GDM1 (cell line): ENCODE measurements at places on chromosomes 2 and 18.

DNA sequence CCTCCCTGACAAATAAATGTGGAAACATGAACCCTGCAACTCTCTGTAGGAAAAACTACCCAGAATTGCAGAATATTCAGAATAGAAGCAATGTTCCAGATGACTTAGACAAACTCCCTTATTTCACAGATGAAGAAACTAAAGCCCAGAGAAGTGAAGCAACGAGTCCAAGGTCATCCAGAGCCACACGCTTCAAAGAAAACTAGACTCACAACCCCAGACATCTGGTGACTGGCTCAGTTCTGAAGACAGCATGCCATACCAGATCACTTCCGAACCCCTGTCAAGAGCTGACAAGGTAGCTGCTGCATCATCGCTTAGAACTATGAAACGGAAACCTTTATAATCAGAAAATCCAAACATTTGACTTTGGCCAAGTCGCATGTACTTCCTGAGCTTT lies 101.3 kb downstream of the PID1 start:
- DNase-seq: no peak

- no peak for DNase-seq
Observed at GRCh38 chr2:192243488-192243887, 48.8 kb upstream of the TMEFF2 start.

- no peak for DNase-seq
Observed at GRCh38 chr2:4900242-4900641, 791.9 kb upstream of the SOX11 start.

GRCh38 chr2:44169155-44169898 lies 652 bp downstream of the PPM1B start:
- peak; percentile 49 for DNase-seq

GRCh38 chr2:181978351-181979150 lies 7.1 kb upstream of the PPP1R1C start:
- DNase-seq: no peak

- no peak for DNase-seq
Observed at GRCh38 chr2:3198119-3198518, 179.5 kb downstream of the EIPR1 start.

- DNase-seq: no peak
Observed at GRCh38 chr2:196563876-196564275, 75.6 kb upstream of the CCDC150 start.

GRCh38 chr2:111221701-111222100 lies 101.0 kb downstream of the BCL2L11 start:
- no peak for DNase-seq

DNA sequence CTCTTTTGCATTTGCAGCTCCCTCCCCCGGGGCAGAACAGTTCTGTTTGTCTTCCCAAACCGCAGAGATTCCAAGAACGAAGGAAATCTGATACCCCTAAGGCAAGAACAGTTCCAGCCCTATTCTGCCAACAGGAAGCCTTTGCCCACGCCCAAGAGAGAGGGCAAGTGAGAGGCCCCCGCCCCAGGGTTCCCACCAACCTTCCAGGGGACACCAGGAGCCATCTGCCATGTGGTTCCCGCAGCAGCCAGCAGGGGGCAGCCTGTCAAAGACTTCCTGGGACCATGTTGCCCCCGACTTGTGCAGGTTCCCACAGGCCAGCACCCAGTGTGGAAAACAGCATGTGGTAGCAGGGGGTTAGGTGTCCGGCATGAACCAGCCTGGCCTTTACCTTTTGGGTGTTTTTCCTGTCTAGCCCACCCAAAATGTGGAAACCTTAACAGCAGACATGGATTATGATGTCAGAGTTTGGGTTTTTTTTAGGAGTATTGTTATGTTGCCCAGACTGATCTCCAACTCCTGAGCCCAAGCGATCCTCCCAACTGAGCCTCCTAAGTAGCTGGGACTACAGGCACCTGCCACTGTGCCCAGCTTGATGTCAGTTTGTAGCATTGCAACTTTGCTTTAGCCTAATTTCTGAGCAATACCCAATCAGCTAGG lies 21.7 kb upstream of the EFHD1 start:
- peak; percentile 18 for DNase-seq

DNA sequence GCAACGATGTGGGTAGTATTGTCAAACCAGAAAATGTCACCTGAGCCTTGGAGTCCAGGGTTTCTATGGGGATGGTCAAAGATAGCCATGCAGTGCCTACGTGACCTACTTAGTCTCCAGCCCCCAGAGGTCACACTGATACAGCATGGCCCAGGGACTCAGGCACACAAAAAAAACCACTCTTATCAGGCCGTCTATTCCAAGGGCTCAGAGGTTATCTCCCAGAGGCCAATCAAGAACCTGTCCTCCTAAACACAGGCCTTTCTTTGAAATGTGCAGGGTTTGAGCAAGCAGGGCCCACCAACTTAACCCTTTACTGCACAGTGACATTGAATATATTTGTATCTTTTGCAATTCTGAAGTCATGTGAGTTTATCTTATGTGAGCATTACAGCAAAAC lies 82.7 kb downstream of the MRO start:
- no peak for DNase-seq

DNA sequence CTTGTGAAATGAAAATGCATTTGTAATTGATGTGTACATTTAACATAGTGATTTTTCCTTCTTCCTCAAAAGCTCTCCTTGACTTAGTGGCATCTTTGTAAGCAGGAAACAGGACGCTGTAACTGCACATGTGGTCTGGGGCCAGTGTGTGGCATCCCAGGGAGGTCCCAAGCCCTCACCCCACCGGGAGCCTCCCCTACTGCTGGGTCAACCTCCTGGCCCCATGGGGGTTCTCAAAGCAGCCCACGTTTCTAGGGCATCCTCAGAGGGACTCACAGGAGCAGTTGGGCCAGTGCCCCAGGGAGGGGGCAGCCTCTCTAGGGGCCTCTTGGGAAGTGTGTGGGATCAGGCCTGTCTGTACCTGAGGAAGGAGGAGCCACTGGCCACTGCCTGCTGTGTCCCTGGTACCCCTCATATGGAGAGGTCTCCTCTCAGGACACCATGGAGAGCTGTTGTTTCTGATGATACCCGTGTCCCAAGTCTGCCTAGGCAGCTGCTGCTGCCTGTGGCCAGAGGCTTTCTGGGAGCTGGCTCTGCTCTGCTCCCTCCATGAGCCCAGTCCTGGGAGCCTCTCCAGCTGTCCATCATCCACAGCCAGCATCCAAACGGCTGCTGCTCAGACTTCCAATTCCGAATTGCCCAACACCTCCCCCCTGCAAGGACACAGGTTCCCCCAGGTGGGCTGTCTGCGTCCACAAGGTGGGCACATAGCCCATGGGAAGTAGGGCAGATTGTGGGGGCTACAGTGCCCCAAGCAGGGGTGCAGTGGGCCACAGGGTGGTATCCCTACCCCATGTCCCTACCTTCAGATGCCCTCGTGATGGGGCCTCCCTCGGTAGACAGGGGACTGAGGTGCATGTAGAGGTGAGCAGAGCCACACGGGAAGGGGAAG lies 13.4 kb downstream of the ARHGEF4 start:
- DNase-seq: no peak

DNA sequence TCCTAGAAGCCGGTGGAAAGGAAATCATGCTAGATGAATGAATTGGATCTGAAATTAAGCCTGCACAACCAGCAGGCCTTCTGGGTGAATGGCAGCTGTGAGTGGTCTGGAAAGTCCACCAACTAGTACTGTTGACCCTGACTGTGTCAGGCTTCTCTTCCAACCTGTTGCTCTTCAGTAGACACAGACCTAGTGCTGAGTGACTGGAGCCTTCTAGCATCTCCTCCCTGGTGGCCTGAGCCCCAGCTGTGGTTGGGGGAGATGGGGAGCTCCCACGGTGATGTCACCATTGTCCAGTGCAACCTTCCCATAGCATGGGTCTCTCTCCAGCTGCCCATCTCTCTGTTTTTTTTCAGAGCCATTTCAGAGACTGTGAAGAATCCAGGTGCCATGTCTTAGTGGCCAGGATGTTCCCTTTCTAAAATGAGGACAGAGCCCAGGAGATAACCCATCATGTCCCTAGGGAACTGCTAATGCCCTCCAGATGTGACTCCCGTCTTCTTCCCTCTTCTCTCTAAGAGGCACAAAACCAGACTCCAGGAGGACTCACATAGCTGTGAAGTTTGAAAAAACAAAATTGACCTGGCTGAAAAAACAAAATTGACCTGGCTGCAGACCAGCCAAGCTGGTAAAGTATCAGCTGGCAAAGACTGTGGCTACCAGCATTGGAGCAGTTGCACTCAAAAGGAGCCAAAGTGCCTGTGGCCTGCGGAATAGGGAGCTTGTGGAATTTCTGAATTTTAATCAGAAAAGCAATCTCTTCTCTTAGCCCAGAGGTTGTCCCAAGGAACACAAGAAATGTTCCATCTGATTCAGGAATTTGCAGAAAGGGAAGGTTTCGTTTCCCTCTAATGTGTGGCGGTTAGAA lies 67.4 kb upstream of the RPL31 start:
- no peak for DNase-seq

GRCh38 chr2:101956465-101957438 lies 35.0 kb upstream of the IL1R2 start:
- DNase-seq: no peak

GRCh38 chr2:239250216-239251081 lies 150.4 kb downstream of the HDAC4 start:
- DNase-seq: no peak

GRCh38 chr2:132479155-132479554 lies 62.5 kb downstream of the GPR39 start:
- no peak for DNase-seq

GRCh38 chr18:46702471-46702870 lies 45.5 kb upstream of the LOXHD1 start:
- DNase-seq: no peak

- no peak for DNase-seq
Observed at GRCh38 chr2:94869552-94870439, 1.4 kb upstream of the TEKT4 start.

GRCh38 chr2:182069908-182070307 lies 84.3 kb downstream of the PPP1R1C start:
- no peak for DNase-seq

GRCh38 chr18:29879763-29880162 lies 1162.8 kb downstream of the DSC3 start:
- no peak for DNase-seq

DNA sequence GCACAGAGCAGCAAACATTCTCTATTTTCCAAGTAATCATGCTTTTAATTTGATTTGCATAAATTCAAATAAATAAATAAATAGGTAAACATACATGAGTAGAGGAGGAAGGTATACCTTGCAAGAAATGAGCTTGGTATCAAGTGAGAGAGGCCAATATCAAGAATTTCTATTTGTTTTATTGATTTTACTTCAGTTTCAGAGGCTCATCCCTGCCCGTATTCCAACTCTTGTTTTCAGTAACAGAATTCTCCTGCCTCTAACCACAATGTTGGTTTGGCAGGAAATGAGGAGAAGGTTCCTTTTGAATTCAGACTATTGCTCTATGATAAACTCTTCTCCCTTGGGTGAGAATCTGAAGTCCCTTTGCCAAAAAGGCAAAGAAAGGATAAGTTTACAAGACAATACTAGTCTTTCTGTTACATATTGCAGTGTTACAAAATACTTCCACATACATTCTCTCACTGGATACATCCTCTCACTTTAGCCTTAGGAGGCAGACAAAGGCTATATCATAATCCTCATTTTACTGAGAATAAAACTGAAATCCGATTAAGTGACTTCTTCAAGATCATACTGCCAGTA lies 68.3 kb upstream of the ZNF397 start:
- DNase-seq: no peak

DNA sequence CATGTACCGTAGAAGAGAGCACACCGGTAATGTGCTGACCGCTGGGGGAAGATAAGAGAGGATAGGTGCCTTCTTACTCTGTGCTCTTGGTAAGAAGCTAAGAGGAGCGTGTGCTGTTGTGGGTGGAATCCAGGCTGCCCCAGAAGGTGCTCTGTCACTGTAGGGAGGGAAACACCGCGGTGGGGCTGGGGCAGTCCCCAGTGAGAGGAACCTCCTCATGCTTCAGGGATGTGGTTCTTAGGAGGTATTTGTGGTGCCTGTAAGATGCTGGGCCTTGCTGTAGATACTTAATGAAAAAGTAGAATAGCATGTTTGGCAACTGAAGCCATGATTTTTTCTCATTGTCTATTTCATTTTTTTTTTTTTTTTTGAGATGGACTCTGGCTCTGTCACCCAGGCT lies 1.1 kb downstream of the COLEC11 start:
- DNase-seq: no peak

DNA sequence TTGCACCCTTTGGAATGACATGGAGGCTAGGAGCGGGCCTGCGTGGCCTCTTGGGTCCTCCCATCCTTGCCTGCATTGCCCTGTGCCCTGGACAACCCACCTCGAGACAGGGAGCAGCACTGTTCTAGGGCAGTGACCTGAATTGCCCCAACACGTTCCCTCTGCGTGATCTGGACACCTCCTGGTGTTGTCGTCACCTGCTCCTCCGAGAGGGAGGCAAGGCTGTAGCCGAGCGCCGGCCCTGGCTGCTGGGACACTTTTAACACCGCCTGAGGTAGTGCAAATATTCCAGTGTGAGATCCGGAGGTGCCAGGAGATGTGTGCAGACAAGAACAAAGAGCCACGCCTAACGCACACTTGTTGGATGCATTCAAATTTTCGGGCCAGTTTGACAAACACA lies 131.5 kb downstream of the SMAD7 start:
- no peak for DNase-seq

DNA sequence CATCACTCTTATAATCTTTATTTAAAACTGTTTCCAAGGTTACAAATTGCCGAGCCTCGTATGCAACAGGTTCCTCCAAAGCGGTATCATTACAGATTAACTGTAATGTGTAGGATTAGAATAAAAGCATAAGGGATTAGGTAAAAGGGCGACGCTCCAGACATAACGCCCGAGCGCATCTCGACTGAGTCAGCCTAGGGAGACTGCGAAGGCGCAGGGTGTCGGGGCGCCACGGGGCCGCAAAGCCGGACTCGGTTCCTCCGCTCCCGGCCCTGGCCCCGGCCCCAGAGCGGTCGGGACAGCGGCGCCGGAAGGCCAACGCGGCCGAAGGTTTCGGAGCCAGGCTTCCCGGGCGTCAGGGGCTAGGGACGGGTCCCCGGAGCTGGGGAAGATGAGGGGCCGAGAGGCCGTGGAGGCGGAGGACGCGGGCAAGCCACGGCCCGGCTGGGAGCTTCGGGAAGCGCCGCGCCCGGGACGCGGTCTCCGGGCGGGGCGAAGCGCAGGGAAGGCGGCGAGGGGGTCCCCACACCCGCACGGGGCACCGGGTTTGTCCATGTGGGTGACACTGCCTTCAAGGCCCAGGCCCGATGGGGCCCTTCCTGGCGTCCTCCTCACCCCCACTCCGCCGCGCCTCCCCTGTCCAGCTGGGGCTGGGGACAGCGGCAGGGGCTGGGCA lies 12.9 kb upstream of the SIX3 start:
- no peak for DNase-seq
